ENCODE measurements at places on chromosomes 7 and 10. TPM values are rescaled to one million over a fixed set of nuclear protein-coding genes. Genes with fewer than 3 reads are reported as not detected.

Gene MICU1
- total RNA-seq = 58.3 TPM

Gene LLCFC1
- total RNA-seq = not detected

Gene CFAP46
- 0.09 TPM for total RNA-seq

Gene PNLIPRP2
- total RNA-seq = not detected

Gene GBX1
- total RNA-seq = not detected

Gene SPDYE2B
- 0.16 TPM for total RNA-seq

Gene SPDYE16
- total RNA-seq = 0.09 TPM

Gene KCP
- total RNA-seq = 1.6 TPM

Gene NEUROG3
- not detected for total RNA-seq

Gene TSPAN12
- total RNA-seq = 5.6 TPM

Gene CPED1
- 30.0 TPM for total RNA-seq

Gene OR6B1
- not detected for total RNA-seq

Gene DGKB
- 0.36 TPM for total RNA-seq

Gene OR9A2
- total RNA-seq = not detected

Gene PRKAR2B
- 6.9 TPM for total RNA-seq

Gene LRRC4
- not detected for total RNA-seq

Gene TAS2R5
- 1.4 TPM for total RNA-seq

Gene CRTAC1
- not detected for total RNA-seq

Gene ENTPD1
- total RNA-seq = 0.16 TPM

Gene EVX1
- not detected for total RNA-seq

Gene UPP1
- 12.4 TPM for total RNA-seq

Gene HOXA4
- total RNA-seq = 0.57 TPM

Gene PANK1
- 5.2 TPM for total RNA-seq

Gene ADCYAP1R1
- not detected for total RNA-seq

Gene PCLO
- 0.36 TPM for total RNA-seq

Gene ZNF786
- 5.2 TPM for total RNA-seq

Gene MNX1
- not detected for total RNA-seq

Gene STOX1
- 0.09 TPM for total RNA-seq

Gene CCDC172
- not detected for total RNA-seq

Gene SPDYE5
- total RNA-seq = not detected

Gene AKR1C4
- total RNA-seq = not detected

Gene UBTD1
- 35.2 TPM for total RNA-seq

Gene FAM20C
- 18.2 TPM for total RNA-seq

Gene VPS26A
- total RNA-seq = 49.2 TPM

Gene TRPV5
- not detected for total RNA-seq

Gene FGFBP3
- total RNA-seq = 1.2 TPM

Gene EPHA1
- not detected for total RNA-seq

Gene ZPBP
- total RNA-seq = not detected

Gene PNLIPRP3
- total RNA-seq = not detected

Gene VSTM4
- 4.7 TPM for total RNA-seq

Gene IQUB
- 0.81 TPM for total RNA-seq

Gene LRRC18
- not detected for total RNA-seq

Gene CACNA2D1
- 46.0 TPM for total RNA-seq

Gene IFIT2
- total RNA-seq = 30.7 TPM

Gene OPN1SW
- total RNA-seq = not detected

Gene MCM7
- total RNA-seq = 97.7 TPM

Gene UCN3
- total RNA-seq = not detected

Gene COL17A1
- 2.3 TPM for total RNA-seq

Gene CPXM2
- 64.0 TPM for total RNA-seq

Gene PDK4
- 0.72 TPM for total RNA-seq

Gene MORN4
- 10.1 TPM for total RNA-seq

Gene MCM10
- total RNA-seq = not detected

Gene SPDYE1
- not detected for total RNA-seq
